CD4-positive, alpha-beta T cell treated with Interleukin-21 for 1 hour (primary cell): ENCODE measurements at places on chromosomes 4 and X.

GRCh38 chr4:70704931-70705182 is 16.5 kb downstream of the UTP3 start:
- DNase-seq = no peak

DNA sequence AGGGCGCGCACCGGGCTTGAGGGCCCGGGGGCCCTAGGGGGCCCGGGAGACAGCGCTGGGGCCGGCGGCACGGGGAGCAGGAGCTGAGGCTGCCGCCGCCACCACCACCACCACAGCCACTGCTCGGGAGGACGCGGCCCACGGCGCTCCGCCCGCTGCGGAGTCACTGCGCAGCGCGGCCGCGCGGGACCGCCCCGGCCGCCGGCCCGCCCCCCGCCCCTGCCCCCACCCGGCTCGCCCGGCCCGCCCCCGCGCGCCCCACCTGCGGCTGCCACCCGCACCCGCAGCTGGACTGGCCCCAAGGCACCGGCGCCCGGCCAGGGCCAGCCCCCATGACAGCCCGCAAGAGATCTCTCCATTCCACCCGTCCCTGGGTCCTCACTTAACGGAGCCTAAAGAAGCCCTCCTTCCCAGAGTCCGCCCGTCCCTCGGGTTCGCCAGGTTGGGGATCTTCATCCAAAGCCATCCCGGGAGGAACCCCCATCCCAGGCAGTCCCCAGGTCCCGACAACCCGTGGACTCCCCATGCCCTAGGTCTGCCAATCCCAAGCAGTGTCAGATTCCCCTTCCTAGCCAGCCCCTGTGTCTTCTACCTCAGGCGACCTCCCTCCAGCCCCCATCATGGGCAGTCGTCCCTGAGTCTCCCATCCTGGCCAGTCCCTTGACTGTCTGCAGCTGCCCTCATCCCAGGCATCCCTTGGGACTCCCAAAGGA is 40.0 kb upstream of the IQSEC2 start:
- DNase-seq = peak; percentile 15

DNA sequence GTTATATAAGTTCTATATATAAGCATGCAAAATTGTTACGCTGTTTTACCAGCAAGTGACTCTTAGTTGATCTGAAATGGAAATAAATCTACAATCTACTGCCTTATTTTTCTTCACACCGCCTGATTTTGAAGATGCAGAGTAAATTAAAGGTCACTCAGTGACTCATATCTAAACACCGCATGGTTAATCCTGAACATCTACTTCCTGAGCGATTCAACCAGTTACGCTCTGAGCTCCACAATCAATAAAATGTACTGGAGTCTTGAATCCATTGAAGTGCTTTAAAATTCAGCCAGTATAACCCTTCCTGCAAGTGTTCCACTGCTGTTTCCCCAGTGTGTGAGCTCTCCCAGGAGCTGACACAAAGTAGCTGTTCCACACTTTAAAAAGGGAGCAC is 192.8 kb downstream of the SLC7A11 start:
- no peak for DNase-seq

- DNase-seq = no peak
Observed at GRCh38 chr4:53899586-53900270, 164.7 kb downstream of the CHIC2 start.

- DNase-seq = no peak
Observed at GRCh38 chr4:35087218-35087617, 1157.1 kb downstream of the ARAP2 start.

DNA sequence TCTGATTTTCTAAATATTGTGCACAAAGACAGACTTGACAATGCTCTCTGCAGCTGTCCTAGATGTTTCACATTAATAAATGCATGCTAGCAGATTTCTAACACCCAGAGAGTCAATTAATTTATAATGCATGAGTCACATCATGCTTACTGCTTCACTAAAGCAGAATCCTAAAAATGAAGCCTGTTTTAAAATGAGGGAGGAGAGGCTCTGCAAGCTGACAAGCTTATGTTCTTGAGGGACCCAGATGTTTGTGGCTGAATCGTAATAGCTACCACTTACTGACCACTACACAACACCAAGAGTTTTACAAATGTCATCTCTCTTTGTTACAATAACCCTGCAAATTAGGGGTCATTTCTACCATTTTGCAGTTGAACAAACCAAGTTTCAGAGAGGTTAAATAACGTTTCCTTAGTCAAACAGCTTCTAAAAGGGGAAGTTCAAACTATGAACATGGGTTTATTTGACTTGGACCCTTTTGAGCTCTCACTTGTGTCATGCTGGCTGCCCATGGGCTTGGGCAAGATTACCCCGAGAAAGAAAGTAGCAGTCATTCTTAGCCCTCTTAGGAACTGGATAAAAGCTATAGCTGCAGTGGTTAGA is 262.7 kb upstream of the ETNPPL start:
- no peak for DNase-seq

DNA sequence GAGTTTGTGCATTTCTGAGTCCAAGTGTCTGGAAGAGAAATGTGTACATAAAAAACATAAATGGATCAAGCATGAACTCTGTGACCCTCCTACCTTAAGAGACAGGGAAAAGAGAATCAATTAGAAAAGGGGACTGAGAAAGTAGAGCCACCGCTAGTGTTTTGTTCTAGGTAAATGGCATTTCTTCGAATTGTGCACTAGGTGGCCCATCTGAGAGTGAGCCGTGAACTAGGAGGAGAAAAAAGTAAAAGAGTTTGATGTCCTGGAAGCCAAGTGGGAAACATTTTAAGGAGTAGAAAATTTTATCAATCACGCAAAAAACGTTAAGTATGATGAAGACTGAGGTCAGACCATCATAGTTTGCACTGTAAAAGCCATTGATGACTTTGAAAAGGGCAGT is 55.1 kb downstream of the NAF1 start:
- no peak for DNase-seq

DNA sequence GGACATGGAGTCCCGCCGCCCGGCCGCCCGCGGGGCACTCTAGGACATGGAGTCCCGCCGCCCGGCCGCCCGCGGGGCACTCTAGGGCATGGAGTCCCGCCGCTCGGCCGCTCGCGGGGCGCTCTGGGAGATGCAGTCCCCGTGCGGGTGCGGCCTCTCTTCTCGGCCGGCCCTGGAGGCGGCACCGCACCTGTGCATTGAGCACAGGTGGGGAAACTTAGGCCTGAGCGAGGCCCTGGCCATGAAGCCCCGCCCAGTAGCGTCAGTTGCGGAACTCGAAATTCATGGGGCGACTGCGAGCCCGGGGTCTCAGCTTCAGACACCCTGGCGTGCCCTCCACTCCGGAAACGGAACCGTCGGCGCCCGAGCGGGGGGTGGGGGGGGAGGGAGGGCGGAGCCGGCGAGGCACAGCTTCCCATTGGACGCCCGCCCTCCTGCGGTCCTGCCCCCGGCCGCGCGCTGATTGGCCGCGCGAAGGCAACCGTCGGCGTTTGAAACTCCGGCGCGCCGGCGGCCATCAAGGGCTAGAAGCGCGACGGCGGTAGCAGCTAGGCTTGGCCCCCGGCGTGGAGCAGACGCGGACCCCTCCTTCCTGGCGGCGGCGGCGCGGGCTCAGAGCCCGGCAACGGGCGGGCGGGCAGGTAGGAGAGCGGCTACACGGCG is at the start of the genes TACC3 and TMEM129:
TACC3 (plus strand) TSS at position 519 of the 663 bp plus-strand sequence. CDS start 1,901 bp downstream, outside the sequence.
TMEM129 (minus strand) TSS at position 321 of the 663 bp plus-strand sequence. CDS start 486 bp downstream, outside the sequence.
- peak; percentile 98 for DNase-seq

DNA sequence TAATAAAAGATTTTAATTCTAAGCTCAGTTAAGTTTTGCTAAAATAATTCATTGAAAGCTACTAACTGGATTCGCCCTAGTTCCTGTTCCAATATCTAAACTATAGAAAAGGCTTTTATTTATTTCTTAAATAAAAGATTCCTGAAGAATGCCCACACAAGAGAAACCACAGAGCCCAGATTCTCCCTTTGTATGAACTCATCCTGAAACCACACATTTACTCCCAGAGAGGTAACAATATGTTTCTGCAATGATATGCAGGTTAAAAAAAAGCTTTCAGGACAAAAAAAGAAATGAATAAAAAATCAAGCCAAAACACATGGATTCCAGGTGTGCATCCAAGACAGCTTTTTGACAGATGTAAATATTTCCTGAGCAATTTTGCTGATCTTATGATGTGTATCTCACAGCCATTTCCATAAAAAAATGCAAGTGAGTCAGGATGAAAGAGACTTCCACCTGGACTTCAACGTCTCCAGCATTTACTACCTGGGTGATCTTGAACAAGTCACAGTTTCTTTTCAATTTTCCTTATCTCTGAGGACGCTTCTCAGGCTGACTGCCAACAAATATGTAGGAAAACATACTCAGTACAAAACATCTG is 234.4 kb upstream of the FAT1 start:
- no peak for DNase-seq

GRCh38 chrX:73562458-73562857 is 539 bp upstream of the CHIC1 start:
- no peak for DNase-seq

- DNase-seq = no peak
Observed at GRCh38 chrX:125894947-125895346, 271.1 kb downstream of the DCAF12L2 start.

DNA sequence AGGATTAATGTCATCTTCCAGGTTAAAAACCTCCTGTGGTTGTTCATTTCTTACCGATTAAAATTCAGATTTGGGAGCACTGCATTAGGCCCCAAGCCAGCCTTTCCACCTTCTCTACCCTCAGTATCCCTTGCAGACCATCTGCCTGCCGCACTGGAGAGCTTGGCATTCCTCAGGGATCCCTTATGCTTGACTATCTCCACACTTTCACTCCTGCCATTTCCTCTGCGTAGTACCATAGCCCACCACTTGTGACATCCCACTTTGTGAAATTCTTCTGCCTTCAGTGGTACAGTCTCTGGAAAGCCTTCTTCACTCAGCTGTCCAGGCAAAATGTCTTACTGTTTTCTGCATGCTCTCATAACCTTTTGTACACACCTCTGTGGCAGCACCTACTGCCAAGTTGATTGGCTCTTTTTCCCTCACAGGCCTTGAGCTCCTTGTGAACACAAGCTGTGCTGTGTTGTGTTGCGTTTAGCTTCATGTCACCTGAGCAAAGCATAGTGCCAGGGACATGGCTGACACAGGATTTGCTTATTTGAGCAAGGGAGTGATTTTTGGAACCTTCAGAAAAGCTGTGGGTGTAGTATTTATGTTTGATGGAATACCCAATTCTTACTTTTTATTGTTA is 156.4 kb downstream of the ARX start:
- DNase-seq = no peak

DNA sequence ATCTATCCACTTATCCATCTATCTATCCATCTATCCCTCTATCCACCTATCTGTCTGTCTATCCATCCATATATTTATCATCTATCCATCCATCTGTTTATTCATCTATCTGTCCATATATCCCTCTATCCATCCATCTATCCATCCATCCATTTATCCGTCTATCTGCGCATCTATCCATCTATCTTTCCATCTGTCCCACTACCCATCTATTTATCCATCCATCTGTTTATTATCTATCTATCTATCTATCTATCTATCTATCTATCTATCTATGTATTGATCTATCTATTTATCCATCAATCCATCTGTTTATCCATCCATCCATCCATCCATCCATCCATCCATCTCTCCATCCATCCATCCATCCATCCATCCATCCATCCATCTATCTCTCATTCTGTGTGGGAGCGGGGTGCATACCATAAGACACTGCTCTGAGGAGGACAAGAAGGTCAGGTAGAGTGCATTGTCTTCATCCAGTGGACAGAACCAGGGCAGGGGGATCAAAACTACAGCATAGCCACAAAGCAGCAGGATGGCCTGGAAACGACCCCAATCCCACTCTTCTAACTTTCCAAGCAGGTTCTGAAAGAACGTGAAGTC is 53.2 kb upstream of the ENPP6 start:
- DNase-seq = no peak

GRCh38 chr4:24470666-24471485 is 113.5 kb downstream of the DHX15 start:
- DNase-seq = peak; percentile 19

GRCh38 chr4:53863158-53863557 is 201.2 kb downstream of the CHIC2 start:
- DNase-seq = no peak

DNA sequence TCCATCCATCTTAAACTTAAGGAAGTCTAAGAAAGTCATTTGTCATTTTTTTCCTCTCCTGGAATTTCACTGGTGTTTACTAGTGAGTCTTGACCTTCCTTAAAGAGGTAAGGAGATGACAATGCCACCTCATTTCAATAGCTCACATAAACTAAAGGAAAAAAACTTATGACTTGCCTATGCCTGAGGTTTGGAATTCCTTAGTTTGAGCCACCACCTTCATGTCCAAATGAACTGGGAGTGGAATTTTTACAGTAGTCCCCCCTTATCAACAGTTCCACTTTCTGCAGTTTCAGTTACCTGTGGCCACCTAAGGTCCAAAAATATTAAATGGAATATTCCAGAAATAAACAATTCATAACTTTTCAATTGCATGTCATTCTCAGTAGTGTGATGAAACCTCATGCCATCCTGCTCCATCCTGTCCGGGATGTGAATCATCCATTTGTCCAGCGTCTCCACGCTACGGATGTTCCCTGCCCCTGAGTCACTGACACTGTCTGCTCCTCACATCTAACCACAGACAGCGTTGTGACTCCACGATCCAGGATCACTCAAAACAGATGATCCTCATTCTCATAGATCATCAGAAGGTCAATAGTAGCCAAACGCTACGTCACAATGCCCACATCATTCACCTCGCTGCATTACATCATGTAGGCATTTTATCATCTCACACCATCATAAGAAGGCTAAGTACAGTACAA is 177.4 kb downstream of the SH3KBP1 start:
- no peak for DNase-seq

DNA sequence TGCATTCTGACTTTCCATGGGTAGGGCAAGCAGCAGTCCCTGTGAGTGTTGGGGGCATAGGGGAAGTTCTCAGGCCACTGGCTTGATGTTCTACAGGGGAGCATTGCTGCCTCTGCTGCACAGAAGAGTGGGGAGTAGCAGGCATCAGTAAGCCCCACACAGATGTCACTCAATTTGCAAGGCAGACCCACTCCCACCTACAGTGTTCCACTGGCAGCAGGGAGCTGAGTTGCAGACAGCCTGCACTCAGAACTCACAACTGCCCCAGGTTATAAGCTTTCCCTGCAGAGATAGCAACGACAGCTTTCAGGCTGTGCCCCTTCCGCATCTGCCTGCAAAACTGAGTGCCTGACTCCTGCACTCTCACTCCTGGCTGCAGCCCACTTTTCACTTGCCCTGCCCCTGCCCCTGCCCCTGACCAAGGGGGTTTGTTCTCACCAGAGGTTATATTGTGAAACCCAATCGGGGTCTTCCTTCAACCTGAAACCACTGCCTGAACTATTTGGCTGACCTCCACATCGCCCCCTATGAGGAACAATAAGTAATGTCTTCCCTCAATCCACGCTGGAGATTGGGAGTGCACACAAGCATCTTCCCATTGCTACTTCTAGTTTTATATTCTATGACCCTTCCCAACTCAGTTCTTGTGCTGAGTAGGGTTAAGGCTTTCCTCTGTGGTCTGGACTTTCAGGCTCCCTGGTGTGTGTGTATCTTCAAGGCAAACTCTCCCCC is 227.4 kb upstream of the CXorf51B start:
- DNase-seq = no peak

- DNase-seq = no peak
Observed at GRCh38 chr4:39502019-39502663, 25.1 kb downstream of the UGDH start.
